ENCODE measurements at places on chromosomes 6 and 20. TPM values are rescaled to one million over a fixed set of nuclear protein-coding genes. Genes with fewer than 3 reads are reported as not detected.

The TRIM31 gene
- not detected for total RNA-seq

The COL9A1 gene
- total RNA-seq, result 0.29 TPM

The SCRT2 gene
- not detected for total RNA-seq

DNA sequence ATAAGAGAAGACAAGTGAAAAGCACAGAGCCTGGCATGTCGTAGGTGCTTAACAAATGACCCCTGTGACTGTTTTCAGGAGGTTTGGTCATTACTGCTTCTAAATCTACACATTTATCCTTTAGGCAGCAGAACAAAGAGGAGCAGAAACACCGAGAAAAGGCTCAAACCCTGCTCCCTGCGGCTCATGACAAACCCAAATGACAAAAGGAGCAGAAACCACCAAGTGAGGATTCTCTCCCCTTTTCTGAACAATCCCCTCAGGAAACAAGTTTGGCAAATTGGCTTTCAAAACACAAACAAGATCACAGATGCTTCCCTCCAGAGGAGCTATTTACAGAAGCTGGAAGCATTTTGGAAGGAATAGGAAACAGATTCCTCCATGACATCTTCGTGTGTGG lies 15.8 kb upstream of the SIRPG start:
- no peak for DNase-seq

DNA sequence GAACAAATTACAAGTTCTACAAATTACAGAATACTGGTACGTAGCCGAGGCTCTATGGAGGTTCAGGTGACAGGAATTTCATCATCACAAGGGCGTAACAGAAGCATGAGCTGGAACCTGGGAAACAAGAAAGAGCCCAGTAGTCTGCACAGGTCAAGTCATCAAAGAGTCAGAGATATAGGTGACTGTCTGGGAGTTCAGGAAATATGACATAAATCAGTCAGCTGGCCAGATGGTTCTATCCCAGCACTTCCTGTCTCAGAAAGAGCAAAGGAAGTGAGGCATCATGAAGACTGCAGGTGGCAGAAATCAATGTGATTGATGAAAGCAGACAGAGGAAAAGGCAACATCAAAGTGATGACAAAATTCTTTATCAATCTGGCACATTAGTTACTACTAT lies 23.3 kb downstream of the MYCT1 start:
- no peak for DNase-seq

DNA sequence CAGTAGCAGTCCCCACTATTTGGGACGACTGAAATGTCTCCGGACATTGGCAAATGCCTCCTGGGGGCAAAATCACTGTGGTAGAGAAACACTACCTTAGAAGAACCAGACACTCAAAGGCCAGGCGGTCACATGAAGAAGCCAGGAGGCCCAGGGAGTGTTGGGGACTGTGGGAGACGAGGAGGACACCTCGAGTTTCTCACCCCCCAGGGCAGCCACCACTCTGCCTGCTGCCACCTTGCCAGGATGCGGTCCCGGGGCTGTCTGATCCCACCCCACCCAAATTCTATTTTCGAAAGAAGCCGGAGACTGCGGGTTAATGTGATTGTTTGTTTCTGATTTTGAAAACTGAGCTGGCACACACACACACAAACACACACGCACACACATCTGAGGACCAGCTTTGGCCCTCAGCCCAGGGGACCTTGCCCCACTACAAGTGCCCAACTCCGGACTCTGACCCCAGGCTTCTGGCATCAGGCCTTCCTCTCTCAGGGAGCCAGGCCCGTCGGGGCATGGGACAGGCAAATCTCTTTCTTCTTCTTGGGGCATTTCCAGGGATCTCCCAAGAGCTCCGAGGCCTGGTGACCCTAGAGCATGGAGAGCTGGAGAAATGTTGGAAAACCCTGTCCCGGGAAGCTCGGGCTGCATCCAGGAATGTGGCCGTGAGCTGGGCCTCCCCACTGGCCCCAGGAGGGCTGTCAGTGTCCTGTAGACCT lies 187.5 kb upstream of the PMEPA1 start:
- no peak for DNase-seq

- no peak for DNase-seq
Observed at GRCh38 chr6:1770435-1770843, 160.7 kb downstream of the FOXC1 start.

DNA sequence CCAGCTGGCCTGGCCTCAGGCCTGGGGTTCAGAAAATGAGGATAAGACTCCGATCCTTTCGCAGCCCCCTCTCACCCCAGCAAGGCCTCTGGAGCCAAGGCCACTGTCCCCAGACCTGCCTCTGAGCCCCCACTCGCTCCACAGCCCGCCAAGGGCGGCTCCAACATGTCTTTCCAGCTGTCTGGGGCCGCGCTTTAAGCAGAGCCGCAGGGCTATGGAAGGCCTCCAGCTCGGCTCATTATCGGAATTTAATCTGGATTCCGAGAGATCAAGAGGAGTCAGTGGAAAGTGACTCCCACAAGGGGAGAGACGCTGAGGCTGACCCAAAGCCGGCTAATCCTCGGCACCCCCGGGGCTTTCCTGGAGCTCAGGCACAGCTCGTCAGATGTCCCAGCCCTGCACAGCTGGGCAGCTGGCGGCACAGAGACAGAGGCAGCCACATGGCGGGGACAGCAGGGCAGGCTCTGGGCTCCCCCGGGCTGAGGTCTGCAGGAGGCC lies 41.8 kb downstream of the BMP7 start:
- DNase-seq, result no peak

GRCh38 chr20:62797671-62798532 lies 1.6 kb downstream of the MRGBP start:
- DNase-seq, result no peak

- no peak for DNase-seq
Observed at GRCh38 chr6:99467509-99468106, 42.5 kb upstream of the PNISR start.

GRCh38 chr6:30781743-30782424 lies 37.5 kb upstream of the IER3 start:
- peak; percentile 97 for DNase-seq

DNA sequence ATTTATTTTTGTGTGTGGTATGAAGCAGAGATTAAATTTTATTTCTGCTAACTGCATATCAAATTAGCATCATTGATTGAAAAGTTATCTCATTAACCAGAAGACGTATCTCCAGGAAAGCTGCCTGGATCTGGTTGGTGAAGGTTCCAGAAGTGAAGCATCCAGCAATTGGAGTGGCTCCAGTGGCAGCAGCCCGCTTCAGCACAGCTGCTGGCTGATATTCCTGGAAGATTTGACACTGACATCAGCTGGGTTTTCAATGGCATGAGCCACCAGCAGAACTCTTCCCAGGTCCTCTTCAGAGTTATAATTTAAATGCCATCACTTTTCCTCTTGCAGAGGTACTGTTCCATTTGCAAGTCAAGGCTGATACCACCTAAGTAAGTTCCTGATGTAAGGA lies 363.5 kb downstream of the BCKDHB start:
- DNase-seq, result no peak

- no peak for DNase-seq
Observed at GRCh38 chr6:105519954-105520353, 117.1 kb upstream of the PREP start.

GRCh38 chr6:36350681-36351571 lies 14.2 kb upstream of the BNIP5 start:
- DNase-seq, result peak; percentile 74

Data from left cardiac atrium (tissue), 4 donors.